Activated B cell treated with CpG ODN at 0.5 μM for 24 hours (primary cell): ENCODE measurements at places on chromosomes 12 and 14. TPM values are rescaled to one million over a fixed set of nuclear protein-coding genes. Genes with fewer than 3 reads are reported as not detected.

Gene P2RX2
- total RNA-seq = not detected in 2 replicates

DNA sequence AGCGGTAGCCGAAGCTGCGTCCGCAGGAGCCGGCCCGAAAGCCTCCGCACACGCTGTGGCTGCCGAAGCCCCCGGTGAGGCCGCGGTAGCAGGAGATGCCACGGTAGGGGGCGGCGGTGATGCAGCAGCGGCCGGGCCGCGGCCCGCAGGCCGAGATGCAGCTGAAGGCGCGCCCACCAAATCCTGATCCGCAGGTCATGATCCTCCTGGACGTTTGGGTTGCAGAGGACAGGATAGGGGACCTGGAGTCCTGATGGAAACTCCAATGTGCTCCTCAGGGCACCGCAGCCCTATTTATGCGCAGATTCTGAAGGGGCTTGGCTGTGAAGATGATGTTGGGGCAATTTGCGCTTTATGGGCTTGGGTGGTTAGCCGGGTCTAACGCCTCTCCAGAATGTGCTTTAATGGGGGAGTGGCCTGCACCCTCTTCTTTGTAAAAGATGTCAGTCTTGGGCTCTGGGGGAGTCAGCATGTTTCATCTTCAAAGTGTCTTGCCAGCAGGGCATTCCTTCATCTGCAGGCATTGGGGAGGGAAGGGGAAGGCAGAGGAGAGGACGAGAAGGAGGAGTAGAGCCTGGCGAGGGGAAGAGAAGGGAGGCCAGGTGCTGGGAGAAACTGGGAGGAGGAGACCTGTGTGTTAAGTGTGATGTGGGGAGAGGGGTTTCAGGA lies at the start of gene KRT81:
Gene KRT81 (minus strand): TSS at position 268 of the 669 bp plus-strand sequence. CDS start 69 bp downstream, at position 199.
- no peak for DNase-seq

GRCh38 chr12:117850048-117850447 lies 118.7 kb downstream of the KSR2 start:
- DNase-seq = no peak

- no peak for DNase-seq
Observed at GRCh38 chr12:105083031-105083430, 1.2 kb downstream of the ALDH1L2 start.

GRCh38 chr12:23611320-23611719 lies 338.1 kb downstream of the SOX5 start:
- no peak for DNase-seq

GRCh38 chr14:59125156-59125555 lies 63.3 kb upstream of the DAAM1 start:
- DNase-seq = no peak

Gene MUCL1
- not detected in 2 replicates for total RNA-seq

DNA sequence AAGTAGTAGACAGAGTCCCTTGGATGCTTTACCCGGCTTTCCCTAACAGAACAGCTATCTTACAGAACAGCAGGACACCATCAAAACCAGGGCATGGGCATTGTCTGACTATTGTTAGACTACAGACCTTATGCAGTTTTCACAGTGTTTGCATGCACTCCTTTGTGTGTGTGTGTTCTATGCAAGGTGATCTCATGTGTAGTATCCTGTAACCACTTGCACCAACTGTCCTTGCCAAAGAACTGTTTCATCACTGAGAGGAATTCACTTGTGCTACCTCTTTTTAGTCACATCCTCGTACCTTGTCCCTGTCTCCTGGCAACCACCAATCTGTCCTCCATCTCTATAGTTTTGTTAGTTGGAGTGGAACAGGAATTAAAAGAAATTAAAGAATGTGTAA lies 183.6 kb upstream of the PZP start:
- no peak for DNase-seq

DNA sequence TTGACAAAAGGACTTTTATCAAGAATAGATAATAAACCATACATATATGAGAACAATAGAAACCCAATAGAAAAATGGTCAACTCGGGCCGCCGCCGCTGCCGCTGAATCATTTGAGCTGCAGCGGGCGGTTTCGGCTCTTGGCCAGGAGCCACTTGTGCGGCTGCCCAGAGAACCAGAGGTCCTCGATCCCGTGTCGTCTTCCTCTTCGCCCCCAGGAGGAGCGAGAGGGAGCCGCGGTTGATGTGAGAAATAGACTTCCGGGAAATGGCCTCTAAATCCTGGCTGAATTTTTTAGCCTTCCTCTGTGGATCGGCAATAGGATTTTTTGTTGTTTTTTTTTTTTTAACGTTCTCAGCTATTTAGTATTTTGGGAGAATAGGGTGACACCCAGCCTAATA lies 44.8 kb downstream of the CPSF6 start:
- DNase-seq = no peak
